ENCODE measurements at places on chromosomes 5 and 9. TPM values are rescaled to one million over a fixed set of nuclear protein-coding genes. Genes with fewer than 3 reads are reported as not detected.

GRCh38 chr9:84609779-84610178 lies 59.8 kb upstream of the NTRK2 start:
- H3K36me3 ChIP-seq, result no peaks in the 10 kb centered on the region
- no peak for DNase-seq
- H3K27ac ChIP-seq, result no peak overlapping the region
- no peaks in the 10 kb centered on the region for H3K27me3 ChIP-seq
- H3K4me1 ChIP-seq, result no peaks in the 10 kb centered on the region

GRCh38 chr5:158011422-158011821 lies 152.5 kb upstream of the CLINT1 start:
- H3K4me3 ChIP-seq, result no peak overlapping the region
- no peak for DNase-seq
- no peak overlapping the region for H3K27ac ChIP-seq
- no peaks in the 10 kb centered on the region for H3K36me3 ChIP-seq
- H3K4me1 ChIP-seq, result no peaks in the 10 kb centered on the region

- H3K36me3 ChIP-seq, result no peaks in the 10 kb centered on the region
- H3K27ac ChIP-seq, result no peak overlapping the region
- H3K4me1 ChIP-seq, result no peaks in the 10 kb centered on the region
- no peak overlapping the region for H3K4me3 ChIP-seq
- H3K27me3 ChIP-seq, result peaks cover 2% of the 10 kb centered on the region
Measured at GRCh38 chr9:120893611-120894307, 16.8 kb upstream of the PHF19 start.

PNPLA7 gene
- 0.89 TPM for polyA plus RNA-seq

GABRA1 gene
- polyA plus RNA-seq, result not detected

ZBTB5 gene
- 6.3 TPM for polyA plus RNA-seq
